ENCODE measurements at places on chromosomes 6 and 20.

- no peak for DNase-seq
Observed at GRCh38 chr6:121639021-121639420, 203.6 kb downstream of the GJA1 start.

- DNase-seq, result no peak
Observed at GRCh38 chr20:57705127-57705899, 4.5 kb downstream of the PMEPA1 start.

- DNase-seq, result no peak
Observed at GRCh38 chr6:4895971-4896370, 107.9 kb downstream of the RPP40 start.

DNA sequence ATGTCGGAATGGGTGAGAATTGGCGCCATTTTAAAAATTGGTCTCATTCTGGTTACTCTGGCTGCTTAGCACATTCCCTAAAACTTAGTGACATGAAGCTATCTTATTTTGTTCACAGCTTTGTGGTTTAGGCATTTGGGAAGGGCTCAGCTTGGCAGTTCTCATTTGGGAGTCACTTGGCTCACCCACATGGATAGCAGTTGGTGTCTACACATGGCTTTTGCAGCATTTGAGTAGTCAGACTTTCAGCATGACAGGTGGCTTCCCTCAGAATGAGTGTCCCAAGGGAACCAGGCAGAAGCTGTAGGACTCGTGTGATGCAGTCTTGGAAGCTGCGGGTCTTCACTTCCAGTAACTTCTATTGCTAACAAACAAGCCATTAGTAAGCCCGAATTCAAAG lies 64.6 kb downstream of the UST start:
- DNase-seq, result no peak

- no peak for DNase-seq
Observed at GRCh38 chr6:163405412-163406309, 8.9 kb upstream of the QKI start.

DNA sequence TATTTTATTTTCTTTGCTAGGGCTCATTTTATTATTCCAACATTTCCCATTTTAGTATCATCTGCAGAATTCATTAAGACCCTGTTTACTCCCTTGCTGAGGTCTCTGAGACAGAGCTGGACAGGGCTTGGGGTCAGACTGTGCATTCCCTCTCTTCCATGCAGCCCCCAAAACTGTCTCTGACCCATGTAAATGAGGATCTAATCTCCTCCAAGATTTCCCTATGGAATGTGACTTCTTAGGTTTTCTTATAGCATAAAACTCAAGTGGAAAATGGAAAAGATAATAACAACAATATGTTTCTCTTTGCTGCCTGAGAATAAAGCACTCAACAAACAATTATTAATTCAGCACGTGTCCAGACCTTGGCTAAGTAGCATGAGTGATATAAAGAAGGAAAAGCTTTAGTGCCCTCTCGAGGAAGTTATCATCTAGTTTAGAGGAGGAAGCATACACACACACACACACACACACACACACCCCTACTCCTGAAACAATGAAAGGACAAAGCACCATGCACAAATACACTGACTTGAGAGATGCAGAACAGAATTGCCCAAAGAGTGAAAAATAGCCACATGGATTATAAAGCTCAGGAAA lies 815.5 kb downstream of the BCKDHB start:
- DNase-seq, result no peak
